Activated CD8-positive, alpha-beta T cell treated with anti-CD3 and anti-CD28 coated beads, Interleukin-2, amount 10 ng/mL, durations not matched to agents 7 days and 5 days (primary cell): ENCODE measurements at places on chromosomes 1 and 21. TPM values are rescaled to one million over a fixed set of nuclear protein-coding genes. Genes with fewer than 3 reads are reported as not detected.

CAPN9 gene
- total RNA-seq = not detected

ATP1A4 gene
- not detected for total RNA-seq

ILDR2 gene
- 4.3 TPM for total RNA-seq

YBEY gene
- 13.4 TPM for total RNA-seq

PADI4 gene
- total RNA-seq = 0.95 TPM

KRTAP13-2 gene
- not detected for total RNA-seq

GPA33 gene
- 0.16 TPM for total RNA-seq

FCRL4 gene
- not detected for total RNA-seq

MTARC1 gene
- total RNA-seq = not detected

OR2L3 gene
- not detected for total RNA-seq

INAVA gene
- 0.42 TPM for total RNA-seq
